ENCODE measurements at places on chromosomes 2 and 18. TPM values are rescaled to one million over a fixed set of nuclear protein-coding genes. Genes with fewer than 3 reads are reported as not detected.

GRCh38 chr2:182827182-182827879, 39.1 kb downstream of the FRZB start:
- no peak for DNase-seq

AFF3 gene
- total RNA-seq = 116 TPM

DNA sequence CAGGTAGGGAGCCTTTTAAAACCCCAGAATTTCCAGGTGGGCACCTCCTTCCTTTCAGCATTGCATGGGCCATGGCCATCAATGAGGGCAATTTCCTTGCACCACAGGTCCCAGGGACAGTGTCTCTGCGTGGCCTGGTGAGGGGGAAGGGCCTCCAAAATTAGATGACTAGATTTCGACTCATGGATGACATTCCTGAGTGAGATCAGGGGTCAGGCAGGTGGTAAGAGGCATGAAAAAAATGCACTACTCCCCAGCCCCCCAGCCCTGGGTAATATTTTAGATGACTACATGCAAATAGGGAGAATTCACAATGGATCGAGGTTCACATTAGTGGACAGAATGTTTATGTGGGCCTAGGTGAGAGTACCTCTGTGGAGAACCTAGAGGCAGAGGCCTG, 19.0 kb upstream of the IGFBP5 start:
- DNase-seq = no peak

ANKRD29 gene
- 9.9 TPM for total RNA-seq

DNA sequence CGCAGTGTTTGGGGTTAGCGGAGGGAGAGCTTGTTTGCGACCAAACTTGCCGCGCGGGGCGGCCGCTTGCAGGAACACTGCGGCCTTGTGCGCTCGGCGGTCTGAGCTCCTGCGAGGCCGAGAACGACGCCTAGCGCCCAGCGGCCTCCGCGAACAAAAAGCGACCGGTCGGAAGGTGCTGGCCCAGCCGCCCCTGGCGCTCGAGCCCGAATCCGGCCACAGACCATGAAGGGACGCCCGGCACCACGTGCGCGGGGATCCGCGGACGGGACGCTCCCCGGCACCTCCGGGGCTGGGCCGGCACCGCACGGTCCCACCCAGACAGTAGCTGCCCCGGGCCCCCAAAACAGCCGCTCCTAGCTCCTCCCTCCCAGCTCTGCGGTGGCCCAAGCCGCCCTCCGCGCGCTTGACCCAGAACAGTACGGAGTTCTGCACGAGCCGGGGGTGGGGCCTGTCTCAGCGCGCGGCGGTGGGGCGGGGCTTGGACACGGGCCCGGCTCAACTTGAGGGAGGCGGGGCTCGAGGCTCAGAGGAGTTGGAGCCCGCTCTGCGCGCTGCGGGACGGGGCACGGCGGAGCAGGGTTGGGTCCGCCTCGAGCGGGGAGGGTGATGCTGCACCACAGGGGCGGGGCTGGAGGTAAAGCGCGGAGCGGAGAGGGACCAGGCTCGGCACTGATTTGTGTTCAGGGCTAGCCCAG, 664 bp upstream of the IMPA2 start:
- peak; percentile 98 for DNase-seq

DNA sequence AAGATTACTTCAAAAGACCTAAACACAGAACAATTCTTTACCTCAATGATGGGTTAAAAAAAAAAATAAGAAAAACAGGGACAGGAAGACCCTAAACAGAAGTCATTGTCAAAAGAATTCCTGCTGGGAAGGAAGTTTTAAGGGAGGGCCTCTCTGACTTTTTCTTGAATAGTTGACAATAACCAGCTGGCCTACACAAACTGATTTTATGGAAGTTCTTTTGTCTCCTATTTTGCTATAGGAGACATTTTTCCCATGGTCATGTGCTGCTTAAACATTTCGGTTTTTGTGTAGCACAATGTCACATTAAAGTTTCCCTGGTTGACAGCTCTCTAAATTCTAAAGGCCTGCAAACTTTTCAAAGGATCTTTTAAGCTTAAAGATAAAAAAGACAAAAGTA, 55.3 kb downstream of the RFTN2 start:
- no peak for DNase-seq

GRCh38 chr2:61504949-61505348, 33.2 kb downstream of the XPO1 start:
- no peak for DNase-seq

- DNase-seq = no peak
These were observed 77.7 kb downstream of the TRIM43 start for GRCh38 chr2:95669441-95669991.

FABP1 gene
- total RNA-seq = not detected

DNA sequence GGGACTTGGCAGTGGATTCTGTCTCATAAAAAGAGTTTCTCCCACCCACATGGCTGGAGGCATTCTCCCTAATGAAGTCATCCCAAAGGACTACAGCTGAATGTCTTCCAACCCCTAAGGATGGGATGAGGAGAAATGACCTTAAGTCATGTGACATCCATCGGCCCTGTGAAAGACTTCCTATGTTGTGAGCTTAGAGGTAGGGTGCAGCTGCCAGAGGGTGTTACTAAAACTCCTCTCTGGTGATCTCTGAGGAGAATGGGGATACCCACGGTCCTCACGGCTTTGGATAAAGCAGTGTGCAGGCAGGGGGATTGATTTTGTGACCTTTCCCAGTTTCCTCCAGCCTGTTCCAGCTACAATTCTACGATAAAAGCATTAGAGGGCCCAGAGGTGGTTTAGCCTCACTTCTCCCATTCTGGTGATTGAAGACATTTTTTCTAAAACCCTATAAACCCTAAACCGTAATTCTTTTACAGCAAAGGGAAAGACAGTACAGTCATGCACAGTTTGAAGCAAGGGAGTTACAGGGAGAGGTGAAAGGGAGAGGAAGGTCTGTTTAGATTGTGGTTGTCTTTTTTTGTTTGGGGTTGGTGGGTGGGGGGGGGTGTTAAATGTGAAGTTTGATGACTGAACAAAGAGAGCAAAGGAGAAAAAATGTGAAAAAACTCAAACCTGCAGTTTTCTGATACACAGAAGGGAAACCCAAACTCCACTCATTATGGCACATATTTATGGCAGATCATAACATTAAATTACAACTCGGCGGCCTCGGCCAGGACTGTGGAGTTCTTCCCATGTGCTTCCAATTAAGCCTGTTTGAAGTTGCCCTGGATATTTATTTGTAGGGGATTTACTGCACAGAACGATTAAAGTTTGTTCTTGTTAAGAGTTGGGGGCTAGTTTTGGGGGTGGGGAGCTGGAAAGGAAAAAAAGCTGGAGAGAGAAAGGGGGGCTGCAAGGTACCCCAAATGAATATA, 26.6 kb upstream of the SLC14A2 start:
- DNase-seq = no peak

CROCC2 gene
- not detected for total RNA-seq

UGT1A5 gene
- not detected for total RNA-seq

ZNF892 gene
- 3.7 TPM for total RNA-seq

DNA sequence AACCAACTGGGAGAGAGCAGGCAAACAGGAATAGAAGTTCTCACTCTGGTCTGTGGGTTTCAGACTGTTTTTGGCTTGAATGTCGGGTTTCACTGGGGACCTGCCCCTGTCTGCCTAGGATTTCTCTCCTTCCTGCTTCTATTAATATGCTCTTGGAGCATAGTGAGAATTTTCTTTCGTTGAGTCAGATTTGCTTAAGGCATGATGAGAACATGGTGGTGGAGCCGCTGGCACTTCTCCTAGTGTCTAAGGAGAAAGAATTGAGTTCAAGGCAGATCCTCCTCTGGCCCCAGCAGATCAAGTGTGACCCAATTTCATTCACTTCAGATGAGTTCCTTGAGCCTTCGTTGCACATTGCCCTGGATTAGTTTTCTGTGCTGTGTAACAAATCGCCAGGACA, 103.9 kb upstream of the HS6ST1 start:
- peak; percentile 34 for DNase-seq

GRCh38 chr2:158782136-158782535, 13.0 kb upstream of the DAPL1 start:
- no peak for DNase-seq

DNA sequence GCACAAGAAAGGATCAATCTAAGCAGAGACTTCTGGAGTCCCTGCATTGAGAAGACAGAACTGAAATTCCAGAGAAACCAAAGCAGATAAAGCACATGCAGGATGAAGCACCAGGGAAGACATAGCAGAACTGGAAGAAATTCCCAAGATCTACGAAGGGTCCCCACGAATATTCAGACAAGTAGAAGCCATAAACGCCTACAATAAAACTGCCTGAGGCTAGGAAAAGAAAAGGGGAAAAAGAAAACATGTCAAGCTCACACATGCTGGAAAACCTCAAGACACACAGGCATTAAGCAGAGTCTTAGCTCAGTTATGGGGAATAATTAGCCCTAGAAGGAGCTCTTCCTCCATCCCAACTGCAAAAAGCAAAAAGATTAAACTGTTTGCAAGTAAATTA, 171.2 kb downstream of the NBAS start:
- DNase-seq = no peak

GRCh38 chr2:139366681-139367080, 586.5 kb upstream of the NXPH2 start:
- no peak for DNase-seq

FBXO36 gene
- 3.3 TPM for total RNA-seq

GRCh38 chr2:36568516-36569246, 29.3 kb downstream of the FEZ2 start:
- no peak for DNase-seq

DNA sequence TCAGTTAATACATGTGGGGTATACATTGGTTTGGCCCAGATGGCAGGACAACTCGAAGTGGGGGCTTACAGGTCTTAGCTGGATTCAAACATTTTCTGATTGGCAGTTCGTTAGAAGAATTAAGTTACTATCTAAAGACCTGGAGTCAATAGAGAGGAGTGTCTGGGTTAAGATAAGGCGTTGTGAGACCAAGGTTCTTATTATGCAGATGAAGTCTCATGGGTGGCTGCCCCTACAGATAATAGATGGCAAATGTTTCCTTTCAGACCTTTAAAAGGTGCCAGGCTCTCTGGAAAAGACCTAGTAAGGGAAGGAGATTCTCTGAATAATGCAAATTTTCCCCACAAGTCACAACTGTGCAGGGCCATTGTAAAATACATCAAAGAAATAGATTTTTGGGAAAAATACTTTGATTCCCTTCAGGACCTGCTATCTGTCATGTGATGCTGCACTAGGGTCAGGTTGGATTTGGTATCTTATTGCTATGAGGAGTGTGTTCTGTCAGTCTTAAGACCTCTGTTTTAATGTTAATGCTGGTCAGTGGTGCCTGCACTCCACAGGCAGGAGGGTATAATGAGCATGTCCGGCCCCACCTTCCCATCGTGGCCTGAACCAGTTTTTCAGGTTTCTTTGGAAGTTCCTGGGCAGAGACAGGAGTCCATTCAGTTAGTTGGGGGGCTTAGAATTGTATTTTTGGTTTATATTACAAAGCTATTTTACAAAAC, 14.3 kb upstream of the MC5R start:
- DNase-seq = no peak

- no peak for DNase-seq
These were observed 33.6 kb upstream of the MAPRE3 start for GRCh38 chr2:26936855-26937254.

- no peak for DNase-seq
These were observed 1071.4 kb upstream of the FAM98A start for GRCh38 chr2:34670482-34670881.

DNA sequence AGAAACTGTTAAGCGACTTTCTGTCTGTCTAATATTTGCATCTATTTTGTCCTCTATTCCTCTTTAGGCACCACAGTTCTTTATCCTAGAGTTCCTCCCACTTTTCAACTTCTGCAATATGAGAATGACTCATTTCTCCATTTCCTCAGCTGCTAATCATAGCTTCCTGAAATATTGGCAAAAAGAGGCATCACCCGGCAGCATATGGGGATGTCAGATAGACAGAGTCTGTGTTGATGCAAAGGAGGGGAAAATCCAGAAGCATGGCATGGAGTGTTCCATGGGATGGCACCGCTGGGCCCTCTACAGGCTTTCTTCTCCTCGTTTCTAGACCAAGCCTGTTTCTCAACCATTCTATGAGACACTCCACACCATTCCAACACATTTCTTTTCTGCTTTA, 93.4 kb downstream of the DOCK10 start:
- DNase-seq = no peak

- DNase-seq = no peak
These were observed 183.3 kb upstream of the LRP1B start for GRCh38 chr2:142314164-142314563.

GRCh38 chr2:22329211-22330154, 1055.5 kb upstream of the KLHL29 start:
- DNase-seq = no peak

GRCh38 chr18:62285281-62285680, 39.8 kb upstream of the TNFRSF11A start:
- no peak for DNase-seq

GRCh38 chr2:233433029-233433428, 78.7 kb downstream of the DGKD start:
- DNase-seq = no peak

- DNase-seq = no peak
These were observed 368.6 kb downstream of the GRB14 start for GRCh38 chr2:164252568-164253287.

MDH1B gene
- total RNA-seq = 0.64 TPM

DNA sequence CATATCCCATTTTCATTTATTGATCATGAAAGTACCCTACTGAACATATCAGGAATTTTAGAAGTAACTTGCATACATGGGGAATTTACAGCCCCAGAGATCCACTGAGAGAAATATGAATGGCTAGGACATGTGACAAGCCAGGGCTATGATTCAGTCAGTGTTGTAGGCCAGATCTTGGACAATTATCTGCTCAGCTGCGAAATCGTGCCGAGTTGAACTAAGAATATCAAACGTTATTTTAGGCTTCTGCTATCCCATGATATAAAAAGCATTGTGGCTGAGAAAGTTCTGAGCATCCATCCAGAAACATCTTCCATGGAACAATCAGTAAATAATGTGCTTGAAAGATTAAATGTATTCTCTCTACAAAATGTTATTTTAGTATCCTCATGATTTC, 85.7 kb upstream of the UNC80 start:
- DNase-seq = no peak

DNA sequence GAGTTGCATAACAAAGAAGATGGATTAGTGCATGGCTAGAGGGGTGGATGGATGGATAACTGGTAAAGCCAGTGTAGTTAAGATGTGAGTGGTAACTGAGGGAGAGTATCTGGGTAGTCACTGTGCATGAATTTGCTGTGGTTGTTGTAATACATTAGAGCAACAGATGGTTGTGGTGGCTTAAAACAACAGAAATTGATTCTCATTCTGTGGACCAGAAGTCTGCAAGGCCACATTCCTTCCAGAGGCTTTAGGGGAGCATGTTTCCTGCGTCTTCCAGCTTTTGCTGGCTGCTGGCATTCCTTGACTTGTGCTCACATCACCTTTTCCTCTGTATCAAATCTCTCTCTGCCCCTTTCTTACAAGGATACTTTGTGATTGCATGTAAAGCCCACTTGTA, 155.4 kb downstream of the ASB1 start:
- DNase-seq = no peak

All from breast epithelium (tissue), 4 donors.